ENCODE measurements at places on chromosomes 1 and 21.

- no peak for DNase-seq
Observed at GRCh38 chr1:93965888-93966287, 56.7 kb upstream of the GCLM start.

DNA sequence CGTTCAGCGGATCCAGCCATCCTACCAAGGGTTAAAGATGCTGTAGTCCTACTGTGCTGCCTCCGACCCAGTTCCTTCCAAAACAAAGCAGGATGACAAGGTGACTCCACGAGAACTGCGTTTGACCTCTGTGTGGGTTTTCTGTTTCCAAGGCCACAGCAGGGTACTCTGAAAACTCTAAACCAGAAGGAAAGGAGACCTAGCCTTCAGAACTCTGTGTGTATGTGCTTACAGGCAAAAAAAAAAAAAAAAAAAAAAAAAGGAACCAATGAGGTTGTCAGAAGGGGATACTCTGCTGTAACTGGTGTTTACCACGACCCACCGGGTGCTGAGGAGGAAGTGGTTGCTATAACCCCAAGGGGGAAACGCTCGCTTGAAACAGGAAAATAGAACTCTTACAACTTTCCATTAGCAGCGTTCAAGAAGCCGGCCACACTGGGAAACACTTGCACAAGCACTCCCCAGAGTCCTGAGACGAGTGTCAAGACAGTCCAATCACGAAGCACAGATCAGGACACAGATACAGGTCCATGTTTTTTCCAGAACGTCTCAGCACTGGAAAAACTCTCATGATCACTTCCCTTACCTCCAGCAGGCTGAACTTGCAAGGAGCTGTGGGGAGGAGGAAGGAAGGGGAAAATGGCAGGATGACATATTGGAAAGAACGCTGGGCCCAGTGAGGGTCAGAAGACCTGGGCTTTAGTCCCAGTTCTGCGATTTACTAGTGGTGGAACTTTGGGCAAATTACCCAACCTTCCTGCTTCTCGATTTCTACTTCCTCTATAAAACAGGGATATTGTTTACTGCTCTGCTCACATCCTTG, 64.0 kb downstream of the ITPKB start:
- DNase-seq, result peak; percentile 86

- DNase-seq, result no peak
Observed at GRCh38 chr1:228414511-228415211, 2.0 kb downstream of the TRIM17 start.

- DNase-seq, result no peak
Observed at GRCh38 chr1:240109920-240110636, 18.4 kb downstream of the FMN2 start.

- no peak for DNase-seq
Observed at GRCh38 chr1:231836227-231836893, 209.8 kb downstream of the DISC1 start.

DNA sequence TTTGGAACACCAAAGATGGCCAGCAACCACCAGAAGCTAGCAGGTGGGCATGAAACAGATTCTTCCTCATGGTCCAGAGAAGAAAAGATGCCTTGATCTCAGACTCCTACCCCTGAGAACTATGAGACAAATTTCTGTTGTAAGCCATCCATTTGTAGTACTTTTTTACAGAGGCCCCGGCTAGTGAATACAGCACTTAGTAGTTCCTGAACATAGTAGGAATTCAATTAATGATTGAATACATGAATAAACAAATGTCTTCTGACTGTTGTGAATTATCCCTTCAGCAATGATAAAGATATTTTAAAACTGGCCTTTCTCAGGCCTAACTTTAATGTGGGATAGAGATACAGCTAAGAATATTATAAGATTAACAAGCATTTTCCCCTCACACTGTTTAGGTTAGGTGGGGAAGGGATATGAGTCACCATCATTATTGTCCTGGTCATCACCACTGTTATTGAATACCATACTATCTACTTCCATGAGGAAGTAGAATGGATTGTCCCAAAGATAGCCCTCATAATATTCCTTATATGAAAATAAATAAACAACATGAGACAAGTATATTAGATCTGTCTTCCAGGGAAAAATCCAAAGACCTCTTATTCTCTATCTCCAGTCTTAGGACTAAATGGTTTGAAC, 51.4 kb downstream of the ADCY10 start:
- no peak for DNase-seq

- DNase-seq, result no peak
Observed at GRCh38 chr21:28743723-28744122, 249.0 kb downstream of the LTN1 start.

DNA sequence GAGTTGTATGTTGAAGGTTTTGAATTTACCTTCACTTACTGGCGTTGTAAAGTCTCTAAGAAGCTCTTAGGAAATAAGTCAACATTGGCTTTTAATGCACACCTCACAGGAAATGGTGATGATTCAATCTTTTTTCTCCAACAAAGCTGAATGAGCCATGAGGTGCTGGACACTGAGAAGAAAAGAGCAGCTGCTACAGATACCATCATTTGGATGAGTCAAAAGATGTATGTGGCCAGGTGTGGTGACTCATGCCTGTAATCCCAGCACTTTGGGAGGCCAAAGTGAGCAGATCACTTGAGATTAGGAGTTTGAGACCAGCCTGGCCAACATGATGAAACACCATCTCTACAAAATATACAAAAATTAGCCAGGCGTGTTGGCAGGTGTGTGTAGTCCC, 3.3 kb upstream of the IL23R start:
- DNase-seq, result no peak

- DNase-seq, result no peak
Observed at GRCh38 chr1:96411006-96411405, 310.6 kb upstream of the PTBP2 start.

- DNase-seq, result no peak
Observed at GRCh38 chr1:110225756-110226404, 15.8 kb downstream of the KCNC4 start.

DNA sequence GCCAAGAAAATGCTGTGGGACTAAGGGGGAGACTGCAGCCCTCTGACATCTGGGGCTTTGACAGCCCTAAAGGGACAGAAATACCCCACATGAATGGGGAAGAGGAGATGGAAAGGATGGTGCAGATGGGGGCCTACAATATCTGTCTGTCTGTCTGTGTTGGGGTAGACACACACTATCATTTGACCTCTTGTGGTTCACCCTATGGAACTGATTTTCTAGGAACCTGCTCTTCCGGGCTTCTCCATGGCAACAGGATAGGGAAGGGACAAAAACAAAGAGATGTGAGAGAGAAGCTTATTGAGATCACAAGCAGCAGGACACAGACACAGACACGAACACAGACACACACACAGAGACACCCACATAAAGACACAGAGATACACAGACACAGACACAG, 17.1 kb downstream of the KIF21B start:
- DNase-seq, result no peak

GRCh38 chr1:182700351-182700709, 15.9 kb upstream of the RGS8 start:
- DNase-seq, result no peak

DNA sequence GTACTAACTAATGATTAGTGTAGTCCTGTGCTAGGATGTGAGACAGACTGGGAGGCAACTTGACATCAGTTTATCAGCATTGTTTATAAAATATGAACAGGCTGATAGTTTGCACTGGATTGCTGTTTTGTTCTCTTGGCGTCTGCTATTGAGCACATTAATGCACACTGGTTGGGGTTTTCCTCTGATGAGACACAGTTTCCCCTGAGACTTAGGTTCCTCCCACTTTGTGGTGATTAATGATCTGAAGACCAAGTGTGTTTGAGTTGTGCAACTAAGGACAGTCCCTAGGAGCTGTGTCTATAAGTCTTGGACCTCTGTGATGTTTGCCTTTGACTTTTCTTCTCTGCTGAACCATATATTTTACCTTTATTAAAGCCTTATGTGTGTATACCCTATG, 1015.4 kb downstream of the AMY1C start:
- DNase-seq, result no peak

DNA sequence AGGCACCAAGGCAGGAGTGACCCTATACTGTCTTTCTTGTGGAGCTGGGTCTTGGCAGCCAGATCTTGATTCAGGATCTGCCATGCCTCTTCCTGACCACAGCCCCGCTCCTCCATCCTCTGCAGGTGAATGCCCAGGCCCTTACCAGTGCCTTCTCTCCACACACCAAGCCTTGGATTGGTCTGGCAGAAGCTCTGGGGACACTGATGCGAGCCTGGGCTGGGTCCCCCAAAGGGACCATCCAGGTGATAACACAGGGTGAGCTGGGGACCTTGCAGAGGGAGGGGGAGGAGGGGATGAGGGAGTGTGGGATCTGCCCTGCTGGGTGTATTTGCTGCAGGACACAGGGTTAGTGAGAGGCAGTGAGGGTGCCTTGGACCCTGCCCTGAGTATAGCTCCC, 28.4 kb downstream of the HMGCS2 start:
- no peak for DNase-seq

DNA sequence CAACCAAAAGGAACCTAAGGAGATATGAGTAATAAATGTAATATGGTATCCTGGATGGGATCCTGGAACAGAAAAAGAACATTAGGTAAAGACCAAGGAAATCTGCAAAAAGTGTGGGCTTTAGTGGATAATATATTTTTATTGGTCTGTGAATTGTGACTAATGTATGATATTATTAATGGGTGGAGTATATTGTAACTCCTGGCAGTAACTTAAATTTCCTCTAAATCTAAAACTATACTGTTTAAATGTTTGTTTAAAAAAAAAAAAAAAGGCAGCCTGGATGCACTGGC, 68.4 kb downstream of the LRRC8D start:
- no peak for DNase-seq

DNA sequence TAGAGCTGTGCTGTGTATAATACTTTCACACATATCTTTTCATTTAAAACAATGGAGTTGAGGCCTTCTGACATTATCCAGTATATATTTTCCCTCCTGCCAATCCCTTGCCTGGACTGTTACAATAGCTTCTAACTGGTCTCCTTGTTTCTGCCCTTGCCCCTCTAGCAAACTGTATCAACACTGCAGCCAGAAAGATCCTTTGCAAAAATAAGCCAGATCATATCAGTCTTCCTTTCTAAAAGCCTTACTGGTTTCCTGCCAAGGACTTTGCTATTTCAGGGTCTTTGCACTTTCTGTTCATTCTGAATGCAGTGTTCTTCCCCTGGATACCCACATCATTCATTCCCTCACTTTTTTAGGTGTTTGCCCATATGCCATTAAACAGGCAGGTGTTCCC, 370.1 kb downstream of the PTBP2 start:
- DNase-seq, result no peak

DNA sequence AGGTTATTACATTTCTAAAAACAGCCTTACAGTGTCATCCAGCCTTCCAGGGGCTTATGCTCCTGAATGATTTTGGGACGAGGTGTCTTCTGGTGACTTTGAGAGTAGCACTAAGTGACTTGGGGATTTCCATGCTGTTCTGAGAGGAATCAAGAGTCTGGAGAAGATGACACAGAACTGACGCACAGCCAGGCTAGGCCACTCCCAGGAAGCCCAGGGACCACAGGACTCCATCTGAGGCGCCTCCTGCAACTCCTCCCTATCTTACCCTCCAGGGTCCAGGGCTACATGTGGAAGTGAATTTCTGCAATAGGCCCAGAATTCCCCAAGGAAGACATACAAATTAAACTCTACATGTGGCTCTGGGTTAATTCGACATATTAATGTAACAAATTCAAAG, 92.5 kb downstream of the SLC25A24 start:
- no peak for DNase-seq

DNA sequence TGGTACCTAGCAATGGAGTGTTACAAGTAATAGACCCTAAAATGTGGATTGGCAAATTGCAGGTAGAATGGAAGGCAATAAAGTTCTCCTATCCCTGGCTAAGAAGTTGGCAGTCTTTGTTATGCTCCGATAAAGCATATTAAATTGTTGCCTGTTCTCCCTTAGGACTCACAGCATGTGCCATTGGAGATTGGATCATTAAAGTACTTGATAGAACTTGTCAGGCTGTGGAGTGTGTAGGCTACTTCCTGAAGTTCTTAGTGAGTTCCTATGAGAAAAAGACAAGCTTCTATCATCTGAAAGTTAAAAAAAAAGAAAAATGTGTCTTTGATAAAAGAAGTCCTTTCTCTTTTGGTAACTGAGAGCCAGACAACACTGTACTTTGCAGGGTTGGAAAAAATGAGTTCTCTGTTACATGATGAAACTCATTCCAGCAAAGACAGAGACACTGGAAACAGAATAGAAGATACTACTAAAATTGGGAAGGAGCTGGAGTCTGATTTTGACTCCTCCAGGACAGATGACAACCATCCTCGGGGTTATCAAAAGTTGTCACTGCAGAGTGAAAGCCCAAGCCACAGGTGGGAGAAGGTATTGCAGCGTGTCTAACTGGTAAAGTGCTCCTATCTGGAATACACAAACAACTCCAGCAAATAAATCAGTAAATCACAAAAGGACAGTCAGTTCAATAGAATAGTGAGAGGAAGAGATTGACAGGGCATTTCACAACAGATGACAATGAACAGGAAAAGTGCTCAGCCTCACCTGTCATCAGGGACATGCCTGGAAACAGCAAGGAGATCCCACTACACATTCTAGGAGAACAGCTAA, 87.5 kb upstream of the WDR26 start:
- DNase-seq, result no peak

GRCh38 chr1:48006264-48006663, 9.1 kb upstream of the TRABD2B start:
- no peak for DNase-seq

- no peak for DNase-seq
Observed at GRCh38 chr1:41768583-41768982, 150.1 kb downstream of the HIVEP3 start.

DNA sequence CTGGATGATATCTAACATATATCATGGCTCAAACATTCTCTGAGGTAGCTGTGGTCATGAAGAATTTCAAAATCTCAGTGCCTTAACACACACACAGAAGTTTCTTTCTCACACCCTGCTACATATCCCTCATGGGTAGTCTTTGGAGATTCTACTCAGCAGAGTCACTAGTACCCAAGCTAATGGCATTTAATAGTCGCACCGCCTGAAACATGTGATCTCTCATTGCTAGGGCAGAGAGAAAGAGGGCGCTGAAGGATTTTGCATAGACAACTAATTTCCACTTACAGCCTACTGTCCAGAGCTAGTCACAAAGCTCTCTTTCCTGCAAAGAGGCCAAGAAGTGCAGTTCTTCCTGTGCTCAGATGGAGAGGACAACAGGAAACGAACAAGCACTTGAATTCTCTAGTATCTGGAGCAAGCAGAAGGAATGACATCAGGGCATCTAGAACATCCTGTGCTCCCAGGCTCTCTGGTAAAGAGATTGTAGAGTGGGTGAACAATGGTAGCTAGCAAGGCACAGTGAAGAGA, 183.4 kb upstream of the PTBP2 start:
- no peak for DNase-seq

All from T-cell (primary cell).